ENCODE measurements at places on chromosomes 4 and X.
A peak's percentile ranks its signal among the peaks of the same experiment; 100 is the strongest.

GRCh38 chr4:16779028-16779675 is 119.3 kb downstream of the LDB2 start:
- DNase-seq = peak; percentile 8

DNA sequence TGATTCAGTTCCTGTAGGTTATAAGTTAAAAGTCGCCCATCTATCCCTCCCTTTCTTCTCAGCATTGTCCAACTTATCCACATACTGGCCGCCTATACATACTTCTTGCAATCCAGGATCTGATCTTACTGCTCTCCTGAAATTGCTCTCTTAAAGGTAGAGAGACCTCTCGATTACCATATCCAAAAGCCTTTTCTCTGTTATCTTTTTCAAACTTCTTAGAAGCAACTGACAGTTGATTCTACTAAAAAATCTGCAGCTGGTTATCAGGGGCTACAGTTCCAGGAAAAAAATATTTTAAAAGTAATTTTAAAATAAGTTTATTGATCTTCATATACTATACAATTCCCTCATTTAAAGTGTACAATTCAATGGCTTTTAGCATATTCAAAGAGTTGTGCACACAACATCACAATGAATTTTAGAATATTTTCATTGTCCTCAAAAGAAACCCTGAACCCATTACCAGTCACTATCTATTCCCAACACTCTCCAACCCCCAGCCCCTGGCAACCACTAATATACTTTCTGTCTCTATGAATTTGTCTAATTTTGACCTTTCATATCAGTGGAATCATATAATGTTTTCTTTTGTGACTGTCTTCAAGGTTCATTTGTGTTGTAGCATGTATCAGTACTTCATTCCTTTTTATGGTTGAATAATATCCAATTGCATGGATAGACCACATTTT is 102.0 kb downstream of the HDAC8 start:
- DNase-seq = no peak

DNA sequence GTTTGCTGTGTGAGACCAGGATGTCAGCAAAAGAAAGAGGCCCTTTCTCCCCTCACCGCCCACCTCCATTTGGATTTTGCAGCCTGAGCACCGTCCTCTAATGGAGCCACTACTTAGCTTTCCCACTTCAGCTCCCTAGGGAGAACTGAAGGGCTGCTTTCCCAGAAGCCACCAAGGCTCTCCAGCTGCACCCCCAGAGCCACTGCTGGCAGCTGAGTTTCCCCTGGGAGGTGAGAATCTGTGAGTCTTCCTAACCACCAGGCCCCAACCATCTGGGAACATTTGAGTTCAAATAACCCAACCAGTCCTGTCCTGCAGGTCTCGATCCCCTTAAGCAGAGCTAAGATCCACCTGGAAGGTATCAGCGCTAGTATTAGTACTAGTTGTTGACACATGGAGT is 173.1 kb upstream of the USP9X start:
- DNase-seq = no peak

DNA sequence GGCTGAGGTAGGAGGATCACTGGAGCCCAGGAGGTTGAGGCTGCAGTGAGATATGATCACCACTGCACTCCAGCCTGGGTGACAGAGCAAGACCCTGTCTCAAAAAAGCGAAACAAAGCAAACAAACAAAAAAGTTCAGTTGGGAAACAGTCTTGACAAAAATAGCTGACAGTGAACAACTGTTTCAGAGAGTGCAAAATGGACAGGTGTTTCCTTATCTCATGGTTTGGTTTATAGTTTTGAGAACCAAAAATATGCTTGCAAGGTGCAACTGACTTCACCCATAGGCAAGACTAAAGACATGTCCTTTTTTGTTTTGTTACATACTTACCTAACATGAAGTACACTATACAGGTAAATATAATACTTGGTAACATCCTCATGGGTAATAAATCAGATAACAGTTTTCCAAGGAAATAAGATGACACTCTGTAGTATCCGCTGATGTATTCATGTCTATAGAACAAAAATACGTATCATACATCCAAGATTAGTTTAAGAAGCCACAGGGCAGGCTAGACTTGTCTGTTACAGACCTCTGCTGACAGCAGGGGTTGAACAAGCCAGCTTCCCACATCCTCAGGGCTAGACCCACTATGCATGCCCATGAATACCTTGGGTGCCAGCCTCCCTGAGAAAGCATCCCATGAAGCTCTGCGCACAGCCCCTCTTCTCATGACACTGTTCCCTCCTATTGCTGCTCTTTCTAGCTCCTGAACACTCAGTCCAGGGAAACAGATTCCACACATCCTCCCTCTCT is 59.3 kb downstream of the ABCG2 start:
- no peak for DNase-seq

- no peak for DNase-seq
Observed at GRCh38 chr4:183413234-183414200, 30.9 kb upstream of the CDKN2AIP start.

DNA sequence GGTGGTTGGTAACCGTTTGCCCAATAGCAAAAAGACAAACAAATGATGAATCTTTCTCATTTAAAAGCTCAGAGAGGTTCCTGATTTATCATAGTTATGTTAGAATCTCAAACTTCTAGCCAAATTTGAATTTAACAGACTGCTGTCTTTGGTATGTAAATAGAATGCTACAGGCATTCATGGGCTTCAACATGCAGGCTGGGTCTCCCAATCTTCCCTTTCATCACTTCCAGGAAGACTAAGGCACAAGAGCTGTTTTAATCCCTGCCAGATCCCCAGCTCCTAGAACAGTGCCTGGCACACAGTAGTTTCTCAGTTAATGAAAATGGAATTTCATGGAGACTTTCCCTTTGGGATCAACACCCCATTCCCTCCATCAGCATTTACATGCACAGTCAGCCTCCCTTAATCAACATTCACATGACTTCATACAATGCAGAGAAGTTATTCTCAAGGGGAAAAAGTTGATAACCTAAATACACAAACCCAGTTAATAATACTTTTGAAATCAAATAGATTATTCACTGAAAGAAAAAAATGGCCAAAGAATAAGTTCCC is 107.6 kb upstream of the C1QTNF7 start:
- no peak for DNase-seq

GRCh38 chrX:3181846-3182245 is 140.6 kb downstream of the ARSF start:
- DNase-seq = no peak

GRCh38 chrX:106897259-106897658 is 5.9 kb downstream of the RIPPLY1 start:
- no peak for DNase-seq

DNA sequence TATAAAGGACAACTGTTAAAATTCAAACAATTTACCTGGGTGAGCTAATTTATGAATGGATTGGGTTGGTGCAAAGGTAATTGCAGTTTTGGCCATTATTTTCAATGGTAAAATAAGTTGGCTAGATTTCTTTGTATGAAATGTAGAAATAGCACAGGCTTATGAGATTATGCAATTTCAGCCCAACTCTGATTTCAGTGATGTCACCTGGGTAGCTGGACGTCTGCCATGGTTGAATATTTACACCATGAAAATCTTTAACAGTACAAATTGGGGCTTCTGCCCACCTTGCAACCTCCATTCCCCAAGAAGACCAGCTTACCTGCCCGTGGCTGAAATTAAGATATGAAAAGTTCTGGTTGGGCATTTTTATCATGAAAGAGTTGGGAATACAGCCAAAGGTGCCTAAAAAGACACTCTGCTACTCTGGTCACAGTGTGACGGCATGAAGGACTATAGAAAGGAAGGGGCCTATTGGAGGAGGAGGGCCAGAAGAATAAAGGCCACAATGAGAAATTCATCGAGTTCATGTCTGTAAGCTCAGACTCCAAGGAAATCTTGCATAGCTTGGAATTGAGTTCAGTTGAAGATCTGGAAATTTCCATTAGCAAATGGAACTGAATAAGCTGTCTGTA is 29.7 kb downstream of the EGF start:
- DNase-seq = no peak

DNA sequence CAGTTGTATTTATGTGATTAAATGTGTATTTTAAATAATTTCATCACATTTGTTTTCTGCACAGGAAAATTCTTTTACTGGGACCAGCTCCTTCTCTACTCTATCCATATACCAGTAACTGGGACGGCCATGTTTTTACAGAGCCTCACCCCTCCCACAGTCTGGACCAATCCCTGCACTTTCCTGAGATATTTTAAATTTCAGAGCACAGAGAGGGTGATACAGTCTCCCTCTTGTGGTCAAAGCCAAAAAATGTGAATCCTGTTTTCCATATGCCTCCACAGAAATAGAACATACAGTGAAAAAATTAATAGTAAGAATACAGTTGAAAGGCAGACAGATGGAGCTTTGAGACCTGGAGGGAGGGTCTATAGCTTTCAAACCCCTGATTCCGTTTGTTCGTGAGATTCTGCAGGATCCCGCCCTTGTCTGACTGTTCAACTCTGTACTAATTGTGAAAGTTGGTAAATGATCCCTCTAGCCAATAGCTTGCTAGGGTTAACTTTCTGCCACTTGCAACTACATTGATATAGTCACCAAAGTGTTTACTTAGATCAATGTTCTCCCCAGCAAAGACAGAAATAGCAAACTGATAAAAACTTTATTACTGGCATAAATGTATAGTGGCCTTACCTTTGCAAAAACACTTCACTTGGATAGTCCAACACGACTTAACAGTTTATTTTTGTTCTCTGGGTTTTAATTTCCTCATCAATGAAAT is 172.2 kb downstream of the PPARGC1A start:
- DNase-seq = no peak

DNA sequence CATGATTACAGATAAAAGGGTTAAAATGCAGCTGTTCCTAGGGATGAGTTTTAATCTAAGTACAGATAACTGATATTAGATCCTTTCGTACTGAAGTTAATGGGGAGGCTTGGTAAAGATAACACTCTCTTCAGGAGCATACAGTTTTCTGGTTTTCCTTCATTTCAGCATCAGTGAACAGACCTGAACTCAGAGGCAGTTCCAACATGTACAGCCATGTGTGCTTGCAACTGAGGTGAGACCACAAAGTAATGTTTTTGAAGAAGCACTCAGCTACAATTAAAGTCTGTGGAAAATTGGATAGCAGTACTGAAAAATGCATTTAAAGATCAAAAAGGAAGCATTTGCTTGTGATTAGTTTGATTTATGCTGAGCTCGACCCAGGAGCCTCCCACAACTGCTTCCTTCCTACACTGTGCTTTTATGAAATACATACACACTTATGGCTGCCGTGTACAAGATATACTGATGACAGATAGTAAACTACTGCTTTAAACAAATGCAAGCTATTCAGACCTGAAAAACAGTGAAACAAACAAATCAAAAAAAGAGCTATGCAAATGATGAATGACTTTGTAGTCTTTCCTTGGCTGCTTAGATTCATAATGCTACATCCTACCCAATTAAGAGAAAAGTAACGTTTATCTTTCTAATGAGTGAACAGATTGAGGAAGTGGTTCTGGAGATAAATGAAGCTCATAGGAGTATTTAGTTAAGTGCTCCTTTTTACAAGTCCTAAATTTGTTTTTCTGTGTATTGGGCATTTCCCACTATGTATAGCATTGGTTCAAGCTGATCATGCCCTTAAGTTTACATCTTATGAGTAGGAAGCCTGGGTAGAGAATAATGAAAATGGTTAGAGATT is 68.4 kb downstream of the PDLIM5 start:
- DNase-seq = no peak

DNA sequence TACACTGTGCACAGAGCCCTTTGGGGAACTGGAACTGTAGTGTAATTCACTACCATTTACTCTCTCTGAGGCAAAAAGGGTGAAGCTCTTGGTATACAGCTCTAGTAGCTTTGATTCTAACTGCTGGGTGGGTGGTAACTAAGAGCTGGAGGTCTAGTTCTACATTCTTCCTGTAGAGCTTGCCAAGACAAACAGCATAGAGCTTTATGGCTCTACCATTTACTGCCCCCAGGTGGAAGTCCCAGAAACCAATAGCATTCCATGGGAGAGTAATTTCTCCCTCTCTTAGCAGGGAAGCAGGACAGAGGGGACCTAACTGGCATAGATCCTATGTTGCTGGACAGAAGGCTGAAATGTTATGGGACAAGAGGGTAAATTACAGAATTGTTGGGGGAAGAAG is 26.7 kb downstream of the HDAC8 start:
- DNase-seq = no peak

DNA sequence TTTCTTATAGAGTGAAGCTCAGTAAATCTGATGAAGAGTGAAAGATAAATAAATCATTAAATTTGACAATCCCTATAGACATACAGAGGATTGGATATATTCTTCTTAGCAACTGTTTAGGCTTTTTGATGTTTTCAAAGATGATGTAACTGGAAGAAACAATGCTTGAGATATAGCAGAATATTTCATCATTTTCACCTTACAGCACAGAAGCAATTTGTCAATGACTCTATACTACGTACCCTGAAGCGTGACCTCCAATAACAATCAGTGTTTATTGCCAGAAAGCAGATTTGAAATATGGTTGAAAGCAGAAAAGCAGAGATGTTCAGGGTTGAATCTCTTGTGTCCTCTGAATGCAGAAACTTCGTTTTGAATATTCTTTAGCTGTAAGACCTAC is 228.4 kb downstream of the DTHD1 start:
- DNase-seq = no peak

- no peak for DNase-seq
Observed at GRCh38 chr4:178808106-178808505, 1365.9 kb upstream of the AGA start.

GRCh38 chr4:156101571-156101970 is 147.9 kb upstream of the CTSO start:
- no peak for DNase-seq

DNA sequence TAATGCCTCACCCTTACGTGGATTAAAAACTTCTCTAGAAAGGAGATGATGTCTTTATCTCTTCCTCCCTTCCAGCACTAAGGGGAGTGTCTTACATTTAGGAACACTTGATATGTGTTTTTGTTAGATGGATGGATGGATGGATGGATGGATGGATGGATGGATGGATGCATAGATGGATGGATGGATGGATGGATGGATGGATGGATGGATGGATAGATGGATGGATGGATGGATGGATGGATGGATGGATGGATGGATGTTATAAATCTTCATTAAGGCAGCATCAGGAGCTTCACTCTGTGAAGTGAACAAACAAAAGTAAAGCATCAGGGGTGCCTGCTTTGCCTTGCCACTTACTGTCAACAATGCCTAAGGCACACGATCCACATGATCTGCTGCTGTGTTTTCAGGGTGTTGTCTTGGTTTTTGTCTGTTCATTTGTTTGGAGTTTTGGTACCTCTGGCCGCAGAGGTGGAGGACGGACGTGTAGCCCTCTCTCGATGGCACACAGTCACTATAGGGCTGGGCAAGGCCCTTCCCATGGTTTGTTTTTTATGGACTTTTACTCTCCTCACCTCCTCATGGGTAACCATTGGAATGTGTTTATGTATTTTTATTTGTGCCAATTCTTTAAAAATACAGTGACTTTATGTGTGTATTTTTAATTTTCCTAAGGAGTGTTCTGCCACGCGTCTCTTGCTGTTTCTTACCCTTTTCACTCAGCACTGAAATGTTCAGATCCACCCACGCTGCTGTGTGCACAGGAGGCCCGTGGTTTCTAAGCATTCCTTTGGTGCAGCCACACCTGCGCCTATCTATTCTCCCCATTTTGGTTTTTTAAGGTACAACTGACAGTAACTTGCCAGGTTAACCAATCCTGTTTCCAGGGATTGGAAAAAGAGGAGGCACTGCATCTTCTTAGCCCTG is 91.8 kb upstream of the ENPP6 start:
- no peak for DNase-seq
